CD4-positive, alpha-beta T cell treated with Interleukin-15 for 1 hour (primary cell): ENCODE measurements at places on chromosomes 4 and X.
A peak's percentile ranks its signal among the peaks of the same experiment; 100 is the strongest.

GRCh38 chr4:86981789-86982188 lies 47.0 kb downstream of the AFF1 start:
- DNase-seq, result no peak

GRCh38 chrX:9614016-9614415 lies 149.2 kb downstream of the TBL1X start:
- no peak for DNase-seq

- no peak for DNase-seq
Observed at GRCh38 chr4:144575181-144575580, 70.8 kb upstream of the HHIP start.

DNA sequence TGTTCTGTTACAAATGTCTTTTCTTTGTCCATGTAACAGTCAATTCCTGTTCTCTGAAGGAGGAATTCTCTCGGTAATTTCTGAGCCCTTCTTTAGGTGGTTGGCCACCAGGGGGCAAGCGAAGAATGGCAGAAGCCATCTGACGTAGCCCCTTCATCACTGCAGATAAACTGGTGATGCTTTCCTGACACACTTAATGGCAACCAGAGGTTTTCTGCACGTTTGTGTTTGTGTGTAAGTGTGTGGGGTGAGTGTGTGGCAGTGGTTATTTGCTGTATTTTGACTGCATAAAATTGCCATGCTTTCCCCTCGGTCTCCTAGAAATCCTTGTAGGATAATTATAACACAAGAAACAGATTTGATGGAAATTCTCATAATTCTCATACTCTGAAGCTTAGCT lies 64.8 kb upstream of the STOX2 start:
- DNase-seq, result peak; percentile 46
